ENCODE measurements at places on chromosomes 12 and 14.

DNA sequence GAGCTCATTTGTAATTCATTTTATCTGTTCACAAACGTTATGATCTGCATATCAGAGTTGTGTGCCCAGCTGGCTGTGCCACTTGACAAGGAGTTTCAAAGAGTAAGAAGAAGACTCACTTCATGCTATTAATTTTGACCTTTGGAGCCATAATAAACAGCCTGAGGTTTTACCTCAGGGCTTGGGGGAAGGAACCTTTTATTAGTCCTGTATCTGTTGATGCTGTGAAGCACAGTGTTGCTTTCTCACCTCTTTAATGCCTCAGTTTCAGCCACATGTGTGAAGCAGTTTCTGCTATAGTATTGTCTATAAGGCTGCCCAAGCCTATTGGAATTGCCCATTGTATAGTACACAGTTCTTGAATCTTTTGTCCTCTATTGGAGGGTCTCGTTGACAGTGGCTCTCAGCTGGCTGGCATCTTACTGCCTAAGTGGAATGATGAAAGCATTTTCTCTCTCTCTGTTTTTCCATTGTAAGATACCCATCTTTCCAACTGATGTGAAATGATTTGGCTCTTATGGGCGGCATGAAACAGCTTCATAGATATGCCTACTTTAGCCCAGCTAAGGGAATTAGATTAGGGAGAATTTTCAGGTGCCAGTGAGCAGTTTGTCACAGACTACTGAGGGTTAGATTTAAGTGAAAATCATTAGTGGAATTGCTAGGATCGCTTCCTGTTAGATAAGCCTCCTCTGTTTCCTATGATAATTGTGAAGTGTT, 34.7 kb downstream of the GPATCH2L start:
- DNase-seq: no peak

- no peak for DNase-seq
Observed at GRCh38 chr12:131929581-131930456, 743 bp downstream of the PUS1 start.

DNA sequence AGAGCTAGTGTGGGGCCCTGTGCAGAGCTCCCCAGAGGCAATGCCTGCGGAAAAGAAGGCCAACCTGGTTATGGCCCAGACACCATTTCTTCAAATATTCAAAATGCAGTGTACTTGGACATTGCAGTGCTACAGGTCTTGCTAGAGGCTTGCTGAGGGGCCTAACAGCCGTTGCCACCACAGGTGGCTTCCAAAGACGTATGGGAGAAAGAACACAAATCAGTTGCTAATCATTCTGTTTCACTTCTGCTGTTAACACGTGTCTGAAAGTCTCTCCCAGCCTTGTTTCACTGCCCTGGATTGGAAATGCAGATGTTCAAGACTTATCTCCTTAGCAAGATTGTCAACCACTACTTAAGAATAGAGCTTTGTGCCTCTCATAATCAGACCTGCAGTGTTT, 925.9 kb downstream of the GALC start:
- no peak for DNase-seq

GRCh38 chr12:89821896-89822295, 113.3 kb upstream of the ATP2B1 start:
- no peak for DNase-seq

GRCh38 chr14:34461334-34462131, 507 bp downstream of the SPTSSA start:
- DNase-seq: no peak

Measured in mesenteric fat pad (tissue), 1 donor.